Left kidney (tissue), 8 donors: ENCODE measurements at places on chromosomes 1 and 21.

DNA sequence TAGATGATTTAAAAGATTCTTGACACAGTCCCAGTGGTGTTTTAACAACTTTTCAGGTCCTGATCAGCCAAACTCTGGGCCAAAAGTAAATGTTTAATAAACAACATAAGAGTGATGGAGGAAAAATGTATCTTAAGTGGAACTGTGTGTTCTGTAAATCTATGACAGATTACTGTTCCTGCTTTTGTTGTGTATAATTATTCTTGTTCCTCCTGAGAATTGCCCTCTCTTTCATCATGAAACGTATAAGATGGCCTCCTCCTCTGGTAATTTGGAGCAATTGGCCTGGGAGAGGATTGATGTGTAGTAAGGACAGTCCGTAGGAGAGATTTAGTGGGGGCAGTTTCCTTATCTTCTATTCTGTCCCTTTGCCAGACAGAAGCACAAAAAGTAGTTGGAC, 34.5 kb downstream of the GALNT2 start:
- DNase-seq, result no peak

GRCh38 chr1:210024996-210025395, 87.0 kb downstream of the SYT14 start:
- no peak for DNase-seq

DNA sequence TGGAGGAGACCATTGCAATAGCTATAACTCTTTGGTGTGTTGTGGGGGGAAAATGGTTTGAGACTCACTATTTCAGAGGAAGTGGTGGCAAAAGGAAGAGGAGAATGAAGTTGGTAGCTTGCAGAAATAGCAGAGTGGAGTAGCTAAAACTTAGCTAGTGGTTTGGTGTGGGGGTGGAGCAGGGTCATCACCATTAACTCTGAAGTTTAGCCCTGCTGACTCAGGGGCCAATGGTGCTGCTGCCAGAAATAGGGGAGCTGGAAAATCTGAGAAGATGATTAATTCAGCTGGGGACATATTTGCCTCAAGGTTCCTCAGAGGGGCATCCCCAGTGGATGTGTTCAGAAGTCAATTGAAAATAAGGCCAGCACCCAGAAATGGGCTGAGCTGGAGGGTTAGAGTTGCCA, 65.4 kb downstream of the RUNX1 start:
- DNase-seq, result no peak

- DNase-seq, result no peak
Measured at GRCh38 chr1:75170981-75171380, 36.8 kb downstream of the LHX8 start.

DNA sequence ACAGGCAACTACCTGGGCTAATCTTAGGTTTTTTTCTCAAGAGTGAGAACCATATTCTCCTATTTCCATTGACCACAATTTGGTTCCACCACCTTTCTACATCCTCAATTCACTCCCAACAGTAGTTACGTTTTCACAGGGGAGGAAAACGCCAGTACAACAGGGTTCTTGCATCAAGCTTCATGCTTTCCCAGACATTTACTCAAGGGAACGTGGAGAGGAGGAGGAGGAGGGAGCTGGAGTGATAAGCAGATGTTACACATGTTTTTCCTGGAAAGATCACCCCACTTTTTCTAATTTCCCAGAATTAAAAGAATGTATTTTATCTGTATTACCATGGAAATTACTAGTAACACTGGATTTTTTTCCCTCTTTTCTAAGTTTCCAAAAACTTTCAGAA, 58.3 kb downstream of the RGS5 start:
- DNase-seq, result no peak

- DNase-seq, result no peak
Measured at GRCh38 chr1:153049211-153049610, 8.1 kb downstream of the SPRR2A start.

DNA sequence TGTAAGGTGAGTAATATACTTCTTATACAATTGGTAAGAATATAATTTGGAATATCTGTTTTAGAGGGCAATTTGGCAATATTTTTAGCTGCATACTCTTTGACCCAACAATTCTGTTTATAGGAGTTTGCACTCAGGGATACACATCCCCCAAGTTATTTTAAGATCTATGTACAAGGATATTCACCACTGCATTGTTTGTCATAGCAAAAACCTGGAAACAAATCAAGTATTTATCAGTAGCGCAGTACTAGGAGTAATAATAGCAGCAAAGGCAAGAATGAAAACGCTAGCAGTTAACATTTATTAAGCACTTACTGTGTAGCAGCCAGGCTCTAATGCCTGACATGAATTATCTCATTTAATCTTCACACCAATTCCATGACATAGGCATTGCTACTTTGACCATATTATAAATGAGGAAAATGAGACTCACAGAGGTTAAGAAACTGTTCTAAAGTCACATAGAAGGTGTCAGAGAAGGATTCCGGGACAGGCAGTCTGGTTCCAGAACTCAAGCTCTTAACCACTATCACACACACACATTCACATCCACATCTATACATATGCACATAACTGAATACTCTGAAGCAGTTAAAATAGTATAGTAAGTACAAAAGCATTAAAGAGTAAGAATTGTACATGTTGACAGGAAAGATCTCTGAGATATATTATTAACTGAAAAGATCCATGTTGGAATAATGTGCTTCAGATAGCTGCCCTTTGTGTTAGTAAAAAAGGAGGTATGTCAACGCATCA, 30.6 kb downstream of the PHC2 start:
- DNase-seq, result no peak

- DNase-seq, result no peak
Measured at GRCh38 chr1:183212870-183213269, 26.8 kb downstream of the LAMC2 start.

DNA sequence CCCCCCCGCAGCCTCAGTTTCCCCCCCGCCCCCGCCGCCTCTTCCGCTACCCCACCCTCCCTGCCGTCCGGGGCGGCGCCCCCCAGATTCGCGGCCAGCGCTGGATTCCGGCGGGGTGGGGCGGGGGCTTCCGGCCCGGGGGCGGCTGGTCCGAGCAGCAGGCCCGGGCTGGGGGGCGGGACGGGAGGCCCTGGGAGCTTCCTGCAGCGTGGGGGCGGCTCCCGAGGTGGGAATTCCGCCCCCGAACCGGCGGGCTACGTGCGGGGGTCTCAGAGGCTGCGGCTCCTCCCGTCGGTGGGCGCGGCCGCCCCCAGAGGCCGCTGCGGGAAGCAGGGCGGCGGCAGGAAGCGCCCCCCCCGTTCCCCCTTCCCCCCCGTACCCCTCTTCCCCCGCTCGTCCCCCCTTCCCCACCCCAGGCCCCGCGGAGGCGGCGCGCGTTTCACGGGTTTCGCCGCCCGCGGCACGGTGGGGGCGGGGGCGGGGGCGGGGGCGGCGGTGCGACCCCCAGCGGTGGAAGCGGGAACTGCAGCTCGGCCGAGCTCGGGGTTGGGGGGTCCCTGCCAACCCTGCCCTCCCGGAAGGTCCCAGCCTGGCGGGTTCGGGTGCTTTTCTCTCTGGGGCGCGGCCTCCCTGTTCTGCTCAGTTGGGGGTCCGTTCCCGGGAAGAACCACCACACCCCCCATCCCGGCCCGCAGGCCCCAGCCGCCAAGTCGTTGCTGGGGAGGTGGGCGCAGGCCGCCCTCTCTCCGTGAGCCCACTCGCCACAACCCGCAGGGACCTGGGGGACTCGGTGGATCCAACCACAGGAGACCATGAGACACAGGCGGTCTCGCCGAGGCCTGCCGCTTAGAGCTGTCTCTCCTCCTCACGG, 76.3 kb downstream of the MORN1 start:
- peak; percentile 73 for DNase-seq

- DNase-seq, result no peak
Measured at GRCh38 chr1:7026169-7026568, 240.9 kb downstream of the CAMTA1 start.

DNA sequence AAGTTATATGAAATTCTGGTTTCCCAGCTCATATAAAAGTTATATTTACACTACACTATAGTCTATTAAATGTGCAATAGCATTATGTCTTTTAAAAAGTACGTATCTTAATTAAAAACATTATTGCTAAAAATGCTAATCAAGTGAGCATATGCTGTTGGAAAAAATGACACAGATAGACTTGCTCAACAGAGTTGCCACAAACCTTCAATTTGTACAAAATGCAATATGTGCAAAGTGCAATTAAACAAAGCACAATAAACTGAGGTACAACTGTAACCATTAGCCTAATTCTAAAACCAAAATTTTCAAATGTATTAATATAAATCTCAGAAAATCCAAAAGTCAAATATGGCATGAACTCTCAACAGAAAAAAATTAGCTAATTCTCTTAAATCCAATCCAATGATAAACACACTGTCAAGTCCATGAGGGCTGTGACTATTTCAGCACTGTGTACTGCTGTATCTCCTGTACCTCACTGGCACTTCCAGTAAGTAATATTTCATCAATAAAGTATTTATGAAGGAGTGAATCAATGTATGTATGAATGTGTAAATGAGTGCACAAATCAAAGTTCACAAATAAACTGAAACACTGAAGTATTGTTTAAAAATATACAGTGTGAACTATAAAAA, 116.3 kb downstream of the AKT3 start:
- no peak for DNase-seq

DNA sequence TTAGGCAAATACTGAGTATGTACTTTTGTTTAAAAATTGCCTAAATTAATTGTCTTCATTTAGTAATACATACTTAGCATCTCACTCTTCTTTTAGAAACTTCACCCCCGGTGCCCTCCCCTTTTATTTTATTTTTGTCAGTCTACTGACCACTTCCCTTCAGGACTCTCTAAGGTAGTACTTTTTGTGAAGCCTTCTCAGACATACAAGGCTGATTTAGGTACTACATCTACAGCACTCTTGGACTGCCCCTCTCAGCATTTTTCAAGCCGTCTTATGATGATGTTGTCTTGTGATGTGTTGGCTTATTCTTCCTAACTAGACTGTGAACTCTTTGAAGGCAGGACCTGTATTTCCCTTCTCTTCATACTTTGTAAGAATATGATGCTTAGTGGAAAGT, 24.7 kb downstream of the RPS6KC1 start:
- no peak for DNase-seq

DNA sequence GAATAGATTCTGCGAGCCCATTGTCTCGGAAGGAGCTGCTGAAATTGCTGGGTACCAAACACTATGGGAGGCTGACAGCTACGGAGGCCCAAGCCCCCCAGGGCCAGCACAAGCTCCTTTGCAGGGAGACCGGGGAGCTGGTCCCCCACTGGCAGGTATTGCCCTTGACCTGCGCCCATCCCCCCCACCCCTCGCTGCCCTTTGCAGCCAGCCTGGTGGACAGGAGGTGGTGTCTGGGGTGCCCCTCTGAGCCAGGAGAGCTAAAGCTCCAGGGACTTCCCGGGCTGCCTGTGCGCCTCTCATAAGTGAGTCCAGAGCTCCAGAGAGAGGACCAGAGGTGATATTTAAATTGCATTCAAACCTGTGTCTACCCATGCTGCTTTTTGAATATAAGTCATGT, 5.4 kb downstream of the SERTAD4 start:
- no peak for DNase-seq

GRCh38 chr1:26550946-26551345, 21.4 kb downstream of the RPS6KA1 start:
- DNase-seq, result no peak

- DNase-seq, result no peak
Measured at GRCh38 chr1:219568733-219569132, 44.2 kb downstream of the ZC3H11B start.

DNA sequence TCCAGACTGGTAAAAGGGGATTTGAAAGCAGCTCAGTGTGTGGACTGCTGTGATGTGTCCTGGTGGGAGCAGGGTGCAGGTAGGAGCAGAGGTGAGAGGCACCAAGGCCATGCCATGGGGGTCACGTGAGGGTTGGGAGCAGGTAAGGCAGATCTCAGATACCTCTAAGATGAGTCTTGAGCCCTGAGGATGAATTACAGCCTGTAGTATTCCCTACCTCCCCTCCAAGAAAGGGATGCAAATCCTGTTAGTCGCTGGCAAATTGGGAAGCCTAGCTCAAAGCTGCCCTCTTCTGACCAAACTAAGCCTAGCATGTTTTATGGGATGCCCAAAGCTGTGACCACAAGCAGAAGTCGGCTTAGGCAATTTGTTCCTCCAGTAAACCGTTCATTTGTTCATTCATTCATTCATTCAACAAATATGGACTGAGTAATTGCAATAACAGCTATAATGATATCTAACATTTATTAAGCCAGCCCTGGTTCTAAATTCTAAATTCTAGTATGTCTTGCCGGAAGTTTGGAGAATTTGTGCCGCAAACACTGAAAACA, 3.9 kb upstream of the NUAK2 start:
- DNase-seq, result no peak

- DNase-seq, result no peak
Measured at GRCh38 chr1:34367954-34368353, 191.2 kb downstream of the C1orf94 start.

- no peak for DNase-seq
Measured at GRCh38 chr1:205375835-205376545, 19.3 kb upstream of the KLHDC8A start.

GRCh38 chr1:18751425-18751824, 108.0 kb downstream of the TAS1R2 start:
- DNase-seq, result no peak

DNA sequence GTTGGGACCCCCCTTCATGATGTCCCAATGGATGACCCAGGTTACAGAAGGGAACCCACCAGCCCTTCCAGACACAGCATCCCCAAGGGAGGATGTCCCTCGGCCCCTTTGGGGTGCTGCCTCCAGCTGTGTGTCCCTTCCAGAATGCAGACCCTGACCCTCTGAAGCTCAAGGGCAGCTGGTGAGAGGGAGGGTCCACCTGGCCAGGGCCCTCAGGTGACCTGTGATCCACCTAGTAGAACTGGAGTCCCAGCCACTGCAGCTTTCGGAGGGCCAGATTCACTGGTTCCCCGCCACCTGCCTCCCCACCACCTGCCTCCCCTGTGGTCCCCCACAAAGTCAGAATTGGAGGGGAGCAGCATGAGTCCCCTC, 9.6 kb upstream of the TFF1 start:
- DNase-seq, result no peak

DNA sequence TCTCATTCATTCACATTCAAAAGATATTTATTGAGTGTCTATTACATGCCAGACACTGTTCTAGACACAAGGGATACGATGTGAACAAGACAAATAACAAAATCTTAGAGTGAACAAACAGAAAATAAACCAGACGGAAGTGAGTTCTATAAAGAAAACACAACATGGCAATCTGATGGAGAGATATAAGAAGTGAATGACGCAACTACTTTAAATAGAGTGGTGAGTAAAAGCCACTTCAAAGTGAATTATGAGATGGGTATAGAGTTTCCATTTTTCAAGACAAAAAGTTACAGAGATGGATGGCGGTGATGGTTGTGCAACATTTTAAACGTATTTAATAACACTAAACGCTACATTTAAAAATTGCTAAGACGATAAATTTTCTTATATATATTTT, 75.4 kb downstream of the CEP170 start:
- DNase-seq, result no peak

DNA sequence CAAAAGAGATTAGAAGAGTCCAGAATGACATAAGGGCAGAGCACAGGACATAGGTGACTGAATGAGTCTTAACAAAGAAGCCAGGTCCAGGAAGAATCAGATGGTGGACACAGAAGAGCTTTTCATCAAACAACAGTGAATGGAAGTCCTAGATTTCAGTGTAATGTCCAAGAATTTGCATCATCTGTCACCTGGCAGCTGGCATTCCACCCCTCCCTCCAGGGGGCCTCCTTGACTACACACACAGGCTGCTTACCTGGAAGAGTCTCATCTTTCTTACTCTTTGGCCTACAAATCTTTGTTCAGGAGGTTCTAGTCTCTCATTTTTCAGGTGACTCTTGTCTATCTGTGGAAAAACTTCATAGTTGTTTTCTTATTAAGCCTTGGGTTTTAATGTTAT, 36.2 kb downstream of the GORAB start:
- no peak for DNase-seq

- no peak for DNase-seq
Measured at GRCh38 chr21:25742900-25743299, 8.1 kb downstream of the GABPA start.

GRCh38 chr1:53622531-53622930, 116.4 kb downstream of the GLIS1 start:
- no peak for DNase-seq
